ENCODE measurements at places on chromosomes 5 and 9.

DNA sequence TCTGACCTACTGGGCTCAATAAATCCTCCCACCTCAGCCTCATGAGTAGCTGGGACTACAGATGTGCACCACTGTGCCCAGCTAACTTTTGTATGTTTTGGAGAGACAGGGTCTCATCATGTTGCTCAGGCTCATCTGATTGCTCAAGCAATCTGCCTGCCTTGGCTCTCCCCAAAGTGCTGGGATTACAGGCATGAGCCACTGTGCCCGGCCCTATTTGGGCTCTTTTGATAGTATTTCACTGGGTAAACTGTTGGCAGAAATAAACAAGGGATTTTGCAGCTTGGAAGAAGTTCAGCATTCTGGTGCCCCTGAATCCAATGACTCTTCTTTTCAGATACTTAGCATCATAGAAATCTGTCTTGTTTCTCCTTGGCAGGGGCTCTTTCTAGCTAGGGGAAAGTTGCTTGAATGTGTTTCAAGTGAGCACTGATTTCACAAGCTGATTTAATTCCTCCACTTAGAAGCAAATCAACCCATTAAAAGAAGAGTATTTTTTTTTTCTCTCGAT lies 146.8 kb downstream of the PAPPA start:
- no peak for DNase-seq

DNA sequence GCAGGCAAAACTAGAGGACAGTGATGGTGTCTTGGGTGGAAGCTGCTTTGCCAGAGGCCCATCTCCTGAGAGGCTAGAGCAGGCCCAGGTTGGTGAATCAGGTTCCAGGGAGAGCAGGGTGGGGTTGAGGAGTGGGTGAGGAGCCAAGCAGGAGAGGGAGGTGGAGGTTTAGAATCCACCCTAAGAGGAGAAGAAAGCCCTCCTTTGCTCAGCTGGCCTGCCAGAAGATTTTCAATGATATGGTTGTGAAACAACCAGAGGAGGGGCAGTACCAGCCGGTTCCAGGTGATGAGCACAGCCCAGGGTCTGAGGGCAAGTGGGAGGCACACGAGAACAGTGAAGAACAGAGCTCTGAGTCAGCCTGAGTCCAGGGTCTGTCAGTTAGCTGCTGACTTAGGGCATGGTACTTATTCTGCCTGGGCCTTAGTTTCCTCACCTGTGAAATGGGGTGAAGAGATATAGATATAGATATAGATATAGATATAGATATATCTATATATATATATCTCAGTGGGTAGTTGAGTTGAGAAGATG lies 17.8 kb downstream of the PPARGC1B start:
- no peak for DNase-seq

- DNase-seq = no peak
Observed at GRCh38 chr9:89412951-89413350, 85.0 kb downstream of the SEMA4D start.

- DNase-seq = no peak
Observed at GRCh38 chr9:87910821-87911220, 6.9 kb upstream of the SPATA31C1 start.

GRCh38 chr5:108661590-108662219 lies 86.0 kb upstream of the FER start:
- DNase-seq = no peak

DNA sequence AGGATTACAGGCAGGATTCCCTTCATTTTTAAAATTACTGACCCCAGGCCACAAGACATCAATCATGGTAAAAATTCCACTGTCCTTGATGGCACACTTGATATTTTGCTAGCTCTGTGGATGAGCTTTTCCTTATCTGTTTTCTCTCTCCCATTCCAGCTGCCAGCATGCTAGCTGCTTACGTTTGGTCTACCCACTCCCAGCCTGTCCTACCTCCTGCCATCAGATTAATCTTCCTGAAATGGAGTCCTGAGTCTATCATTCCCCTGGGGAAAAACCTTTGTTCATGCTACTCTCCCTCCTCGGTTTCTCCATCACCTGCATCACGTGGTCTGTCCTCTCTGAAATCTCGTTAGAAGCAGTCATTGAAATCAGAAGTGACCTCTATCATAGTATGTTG lies 108.9 kb downstream of the F2RL2 start:
- DNase-seq = no peak

DNA sequence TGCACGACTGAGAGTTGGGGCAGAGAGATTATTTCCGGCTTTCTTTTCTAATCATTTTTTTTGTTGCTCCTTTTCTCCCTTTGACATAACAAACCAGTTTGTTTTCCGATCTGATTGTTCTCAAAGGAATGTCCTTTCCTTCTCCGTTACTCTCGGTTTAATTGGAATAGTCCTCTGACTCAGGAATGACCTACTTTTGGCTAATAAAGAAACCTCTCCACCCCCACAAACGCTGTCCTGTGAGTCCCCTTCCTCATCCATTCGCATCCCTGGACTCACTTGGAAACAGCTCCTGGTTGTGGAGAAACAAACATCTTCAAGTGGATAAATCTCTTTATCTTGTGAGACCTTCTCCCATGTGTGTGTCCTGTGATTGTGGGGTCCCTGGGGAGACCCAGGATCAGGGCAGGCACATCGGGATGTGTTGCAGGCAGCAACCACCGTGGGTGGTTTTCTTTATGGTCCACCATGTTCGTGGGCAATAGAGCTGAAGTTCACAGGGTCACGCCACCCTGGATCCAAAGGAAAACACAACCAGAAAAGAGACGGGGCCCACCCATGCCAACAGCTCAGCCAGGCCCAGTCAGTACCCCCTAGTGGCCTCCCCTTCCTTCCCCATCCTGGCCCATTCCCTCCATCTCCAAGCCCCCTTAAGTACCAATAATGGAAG lies 45.2 kb upstream of the NEK6 start:
- DNase-seq = no peak

DNA sequence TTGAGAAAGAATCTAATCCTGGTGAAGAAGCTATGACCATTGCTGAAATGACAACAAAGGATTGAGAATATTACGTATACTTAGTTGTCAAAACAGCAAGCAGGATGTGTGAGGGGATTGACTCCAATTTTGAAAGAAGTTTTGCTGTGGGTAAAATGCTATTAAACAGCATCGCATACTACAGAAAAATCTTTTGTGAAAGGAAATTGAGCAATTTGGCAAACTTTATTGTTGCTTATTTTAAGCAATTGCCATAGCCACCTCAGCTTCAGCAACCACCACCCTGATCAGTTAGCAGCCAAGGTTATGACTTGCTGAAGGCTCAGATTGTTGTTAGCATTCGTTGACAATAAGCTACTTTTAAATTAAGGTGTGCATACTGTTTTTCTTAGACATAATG lies 22.5 kb upstream of the ARL14EPL start:
- no peak for DNase-seq
